NCI-H1092 (cell line): ENCODE measurements at places on chromosomes 6 and 20.

- DNase-seq, result no peak
These were observed 51.3 kb downstream of the ATRN start for GRCh38 chr20:3521852-3522740.

- no peak for DNase-seq
These were observed 10.4 kb upstream of the EIF2S2 start for GRCh38 chr20:34122274-34122980.

- no peak for DNase-seq
These were observed 440.8 kb downstream of the UTRN start for GRCh38 chr6:144725736-144726522.

GRCh38 chr6:63427951-63428350 lies 108.2 kb upstream of the LGSN start:
- no peak for DNase-seq

- DNase-seq, result no peak
These were observed 172.3 kb downstream of the PTPRT start for GRCh38 chr20:43017241-43018030.

DNA sequence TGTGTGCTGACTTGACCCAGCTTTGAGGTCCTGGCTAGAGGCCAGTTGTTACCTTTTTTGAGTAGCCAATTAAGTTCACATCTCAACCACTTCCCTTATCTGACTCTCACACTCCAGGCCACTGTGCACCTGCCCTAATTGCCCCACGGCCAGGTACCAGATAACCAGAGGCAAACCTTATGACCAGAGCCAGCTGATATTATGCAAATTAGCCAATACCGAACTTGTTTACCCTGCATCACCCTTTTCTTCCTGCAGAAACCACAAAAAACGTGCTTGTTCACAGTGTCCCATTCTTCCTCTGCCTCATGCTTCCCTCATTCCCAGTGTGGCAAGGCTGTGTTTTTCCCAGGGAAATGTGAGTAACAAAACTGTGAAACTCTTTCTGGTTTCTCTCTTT lies 89.3 kb downstream of the HTR1B start:
- DNase-seq, result no peak

GRCh38 chr6:53112871-53113270 lies 35.8 kb downstream of the GCM1 start:
- no peak for DNase-seq

GRCh38 chr6:169798764-169799473 lies 47.5 kb downstream of the ERMARD start:
- no peak for DNase-seq

DNA sequence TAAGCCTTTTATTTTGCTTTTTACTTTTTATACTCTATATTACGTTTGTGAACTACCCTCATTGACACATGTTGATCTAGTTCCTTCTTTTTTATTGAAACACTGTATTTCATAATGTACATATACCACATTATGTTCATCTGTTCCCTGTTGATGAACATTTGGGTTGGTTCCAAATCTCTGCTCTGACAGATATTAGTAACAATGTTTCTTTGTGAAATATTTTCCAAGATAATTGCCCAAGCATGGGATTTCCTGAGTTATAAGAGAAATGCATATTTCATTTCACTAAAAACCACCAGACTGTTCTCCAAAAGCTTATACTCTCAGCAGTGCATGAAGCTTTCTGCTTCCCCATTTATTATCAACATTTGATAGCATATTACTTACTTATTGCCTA lies 44.2 kb upstream of the TNFRSF21 start:
- no peak for DNase-seq

DNA sequence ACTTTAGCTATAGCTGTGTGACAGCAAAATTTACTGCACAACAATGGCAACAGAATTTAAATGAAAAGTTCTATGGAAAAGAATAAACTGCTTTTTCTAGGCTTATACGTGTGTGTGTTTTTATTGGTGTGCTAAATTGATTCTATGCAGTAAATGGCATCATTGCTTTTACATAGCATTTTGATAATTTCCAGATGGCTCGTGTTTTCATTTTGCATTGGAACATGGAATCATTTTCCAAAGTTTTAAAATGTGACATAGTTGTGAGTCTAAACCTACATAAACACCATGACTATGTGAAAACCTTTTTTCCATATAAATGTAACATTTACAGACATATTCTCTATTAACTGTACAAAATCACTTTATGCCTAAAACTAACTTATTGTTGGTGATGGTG lies 127.8 kb downstream of the SIM1 start:
- DNase-seq, result no peak

DNA sequence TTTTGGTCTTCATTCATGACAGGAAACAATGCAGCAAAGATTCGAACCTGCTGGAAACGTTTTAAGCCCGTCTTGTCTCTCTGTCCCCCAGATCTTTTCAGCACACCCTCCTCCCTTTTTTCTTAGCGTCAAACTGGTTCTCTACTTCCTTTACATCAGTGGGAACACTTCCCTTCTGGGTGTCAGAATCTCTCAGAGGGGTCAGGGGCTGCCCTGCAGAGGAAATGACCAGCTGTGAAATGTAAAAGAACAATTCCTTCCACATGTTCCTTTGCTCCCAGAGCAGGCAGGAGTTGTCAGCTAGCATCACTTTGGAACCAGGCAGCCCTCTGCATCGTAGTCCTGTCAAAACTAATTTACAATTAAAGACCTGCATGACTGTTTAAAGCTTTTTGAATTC lies 619.0 kb downstream of the TFAP2A start:
- DNase-seq, result no peak

DNA sequence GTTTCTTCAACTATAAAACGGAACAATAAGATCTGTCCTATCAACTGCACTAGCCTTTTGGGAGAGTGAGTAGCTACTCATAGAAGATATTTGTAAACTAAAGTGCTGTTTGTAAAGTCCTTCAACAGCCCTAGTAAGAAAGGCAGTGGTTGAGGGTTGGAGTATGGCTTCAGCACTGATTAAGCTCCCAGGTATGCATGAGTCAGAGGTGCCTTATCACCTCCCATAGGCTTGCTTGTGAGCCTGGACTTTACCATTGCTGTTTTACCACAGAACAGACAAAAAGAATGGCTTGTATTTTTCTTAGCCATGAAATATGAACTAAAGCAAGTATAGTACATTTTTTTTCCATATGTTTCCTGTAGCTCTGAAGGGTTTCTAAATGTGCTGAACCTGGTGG lies 44.1 kb downstream of the SAMD3 start:
- DNase-seq, result no peak

GRCh38 chr6:163731215-163732013 lies 316.9 kb downstream of the QKI start:
- DNase-seq, result no peak

DNA sequence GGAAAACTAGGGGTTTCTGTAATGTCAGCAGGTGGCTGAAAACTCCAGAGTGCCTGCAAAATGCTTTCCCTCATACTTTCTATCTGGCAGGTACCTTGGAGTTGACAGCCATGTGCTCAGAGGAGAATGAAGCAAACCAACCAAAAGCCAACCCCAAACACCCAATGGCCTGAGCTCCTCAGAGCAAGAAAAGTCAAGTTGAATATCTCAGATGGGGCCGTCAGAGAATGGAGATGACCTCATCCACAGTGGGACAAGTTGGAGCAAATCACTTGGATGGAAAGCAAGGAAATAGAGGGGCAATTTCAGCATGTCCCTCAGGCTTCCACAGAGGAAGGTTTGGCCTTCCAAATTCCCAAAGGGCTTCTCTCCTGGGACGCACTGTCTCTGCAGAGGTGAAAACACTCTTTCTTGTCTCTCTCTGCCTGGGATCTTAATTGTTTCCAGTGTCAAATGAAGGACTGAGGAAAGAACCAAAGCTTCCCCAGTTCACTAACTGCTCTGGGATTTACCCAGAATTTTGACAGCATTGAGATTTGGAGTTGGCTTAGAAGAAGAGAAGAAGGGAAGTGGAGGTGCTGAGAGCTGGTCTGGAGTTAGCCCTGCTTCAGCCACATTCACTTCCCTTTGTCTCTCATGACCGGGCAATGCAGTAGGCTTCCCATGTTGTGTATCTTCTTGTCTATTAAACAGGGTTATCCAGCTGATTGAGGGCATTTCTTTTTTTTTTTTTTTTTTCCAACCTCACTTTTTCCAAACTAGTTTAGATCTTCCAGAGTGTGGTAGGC lies 42.2 kb downstream of the PRND start:
- DNase-seq, result no peak

DNA sequence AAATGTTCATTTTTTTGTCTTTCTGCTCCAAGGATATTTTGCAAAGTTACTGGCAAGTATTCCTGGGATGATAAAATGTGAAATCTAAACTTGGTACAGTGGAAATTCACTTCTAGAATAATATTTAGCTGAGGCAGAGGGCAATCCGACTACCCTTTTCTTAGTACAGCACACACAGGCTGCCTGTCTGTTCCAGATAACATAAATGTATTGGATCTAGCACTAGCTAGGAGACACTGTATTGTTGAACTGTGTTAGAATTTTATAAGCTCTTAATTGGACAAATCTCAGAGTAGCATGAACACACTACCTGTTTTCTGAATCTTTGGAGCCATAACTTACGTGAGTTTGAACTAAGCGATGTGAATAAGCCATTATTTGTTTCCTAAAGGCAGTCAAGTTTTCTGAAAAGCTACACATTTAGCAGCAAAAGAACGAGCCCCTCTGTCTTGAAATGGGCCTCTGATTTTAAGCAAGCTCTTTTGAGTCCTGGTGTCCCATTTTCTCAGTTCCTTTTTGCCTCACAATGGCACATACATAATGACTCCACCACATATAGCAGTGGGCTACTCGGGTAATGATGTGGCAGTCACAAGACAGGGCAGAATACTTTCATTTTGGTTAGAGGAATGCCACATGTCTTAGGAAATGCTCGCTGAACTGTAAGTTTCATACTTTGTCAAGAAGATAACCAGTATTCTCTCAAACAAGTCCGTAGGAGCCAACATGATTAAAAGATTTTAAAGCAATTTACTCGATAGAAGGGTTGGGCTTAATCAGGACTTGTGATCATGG lies 116.5 kb upstream of the ESR1 start:
- DNase-seq, result no peak

DNA sequence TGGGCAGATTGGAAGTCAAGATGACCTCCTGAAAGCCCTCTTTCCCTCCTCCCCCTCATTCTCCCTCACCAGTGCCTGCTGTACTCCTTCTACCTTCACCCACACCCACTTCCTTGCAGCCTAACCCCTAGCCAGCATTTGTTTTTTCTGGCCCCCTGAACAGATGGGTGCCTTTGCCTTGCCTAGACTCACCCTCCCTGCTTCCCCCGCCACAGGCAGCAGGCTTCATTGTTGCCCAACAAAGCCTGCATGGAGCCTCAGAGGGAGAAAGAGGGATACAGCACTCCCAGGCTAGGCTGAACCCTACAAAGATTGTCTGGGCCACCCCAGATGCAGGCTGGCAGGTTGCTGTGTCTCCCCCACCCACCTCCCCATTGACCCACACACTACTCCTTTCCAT lies 2.7 kb downstream of the MOCS1 start:
- DNase-seq, result no peak

DNA sequence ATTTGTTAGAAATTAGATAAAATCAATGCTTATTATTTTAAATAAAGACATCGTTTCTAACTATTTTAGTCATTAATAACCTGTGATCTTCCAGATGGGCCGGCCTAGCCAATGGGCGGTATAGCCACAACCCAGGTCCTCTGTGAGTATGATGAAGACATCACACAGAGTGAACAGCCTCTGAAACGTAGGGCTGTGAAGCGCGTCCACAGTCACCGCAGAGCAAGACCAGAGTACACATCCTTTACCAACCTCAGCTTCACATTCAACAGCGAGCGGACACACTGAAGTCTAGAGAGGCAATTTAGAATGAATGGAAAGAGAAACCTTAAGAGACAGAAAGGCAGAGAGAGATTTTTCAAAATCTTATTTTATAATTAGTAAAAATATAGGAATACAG lies 125.0 kb upstream of the RPS6KA2 start:
- DNase-seq, result no peak
